Natural killer cell (primary cell): ENCODE measurements at places on chromosomes 5 and 9. TPM values are rescaled to one million over a fixed set of nuclear protein-coding genes. Genes with fewer than 3 reads are reported as not detected.

- H3K4me1 ChIP-seq, result peaks cover 6% of the 10 kb centered on the region
- no peak for DNase-seq
Observed at GRCh38 chr9:98040212-98040611, 16.3 kb upstream of the NANS start.

TMEM174 gene
- total RNA-seq, result not detected

PPIC gene
- not detected for total RNA-seq

- H3K4me1 ChIP-seq, result peaks cover 31% of the 10 kb centered on the region
- H3K4me3 ChIP-seq, result no peak overlapping the region
- H3K36me3 ChIP-seq, result peaks cover 59% of the 10 kb centered on the region
Observed at GRCh38 chr9:131642496-131643083, 97.3 kb downstream of the PRRT1B start.

DNA sequence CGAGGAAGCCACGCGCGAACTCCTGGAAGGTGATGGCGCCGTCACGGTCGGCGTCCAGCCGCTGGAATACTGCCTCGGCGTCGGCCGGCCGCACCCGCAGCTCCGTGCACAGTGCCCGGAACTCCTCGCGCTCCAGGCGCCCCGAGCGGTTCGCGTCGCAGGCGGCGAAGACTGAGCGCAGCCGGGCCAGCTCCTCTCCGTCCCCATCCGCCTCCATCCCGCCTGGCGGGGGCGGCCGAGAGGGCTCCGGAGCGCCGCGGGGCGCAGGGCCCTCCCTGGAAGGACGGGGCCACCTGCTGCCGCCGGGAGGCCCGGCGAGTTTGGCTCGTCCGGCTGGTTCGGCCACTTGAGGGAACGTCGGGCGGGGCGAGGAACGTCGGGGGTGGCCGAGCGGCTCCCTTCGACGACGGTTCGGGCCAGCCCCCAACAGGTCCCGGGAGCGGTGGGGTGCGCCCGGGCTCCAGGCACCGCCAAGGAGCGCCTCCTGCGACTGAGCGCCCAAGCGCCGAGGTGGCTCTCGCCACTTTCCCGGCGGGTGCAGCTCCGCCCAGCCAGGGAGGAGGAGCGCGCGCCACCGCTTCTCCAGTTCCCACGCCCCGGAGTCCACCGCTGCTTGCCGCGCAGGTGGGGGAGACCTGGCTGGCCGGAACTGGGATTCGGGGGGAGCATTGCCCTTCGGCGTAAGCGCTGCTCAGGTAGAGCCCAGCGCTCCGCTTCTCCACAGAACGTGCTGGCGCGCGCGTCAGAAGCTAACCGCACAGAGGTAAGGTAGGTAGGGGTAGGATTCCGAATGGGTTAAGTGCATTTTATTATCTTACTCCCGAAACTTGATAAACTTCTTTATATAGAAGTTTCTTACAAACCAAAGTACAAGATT is at the start of gene RASEF:
TSS of gene RASEF (minus strand) at position 492 of the 877 bp plus-strand sequence. CDS start at position 217, 275 bp downstream.
- no peak within 1 kb of the TSS for H3K27ac ChIP-seq
- H3K27me3 ChIP-seq, result peaks cover 7% of the 10 kb centered on the region
- no peak for DNase-seq

- H3K4me1 ChIP-seq, result peaks cover 65% of the 10 kb centered on the region
- H3K27me3 ChIP-seq, result no peaks in the 10 kb centered on the region
- peak overlapping the region; percentile 57 for H3K27ac ChIP-seq
- no peak overlapping the region for H3K4me3 ChIP-seq
- DNase-seq, result no peak
- peaks cover 11% of the 10 kb centered on the region for H3K36me3 ChIP-seq
Observed at GRCh38 chr9:75101004-75101588, 12.8 kb downstream of the OSTF1 start.

DNA sequence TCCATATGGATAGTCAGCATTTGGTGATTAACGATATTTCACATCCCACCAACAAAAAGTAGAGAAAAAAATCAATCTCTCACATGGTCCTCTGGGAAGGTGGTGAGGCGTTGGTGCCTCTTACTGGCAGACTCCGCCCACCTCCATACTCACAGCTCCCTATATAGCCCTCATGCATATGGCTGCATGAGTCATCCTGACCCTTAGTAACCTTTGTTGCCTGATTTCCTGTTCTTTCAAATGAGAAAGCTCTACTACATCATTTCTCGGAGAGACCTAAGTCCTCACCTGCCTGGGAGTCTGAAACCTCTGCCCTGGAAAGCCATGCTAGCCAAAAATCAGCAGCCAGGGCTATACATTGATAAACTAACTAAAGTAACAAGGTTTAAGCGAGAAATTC is 33.3 kb upstream of the ABCA1 start:
- no peak overlapping the region for H3K4me3 ChIP-seq
- no peak overlapping the region for H3K27ac ChIP-seq
- no peak for DNase-seq

ZFP37 gene
- 1.3 TPM for total RNA-seq
